Hematopoietic multipotent progenitor cell treated with erythropoietin and hydrocortisone succinate and interleukin-3 and kit ligand, for 15 days (in vitro differentiated cells): ENCODE measurements at places on chromosomes 13 and 19.

GRCh38 chr13:24353736-24354135 is 44.4 kb downstream of the C1QTNF9 start:
- no peak for DNase-seq

DNA sequence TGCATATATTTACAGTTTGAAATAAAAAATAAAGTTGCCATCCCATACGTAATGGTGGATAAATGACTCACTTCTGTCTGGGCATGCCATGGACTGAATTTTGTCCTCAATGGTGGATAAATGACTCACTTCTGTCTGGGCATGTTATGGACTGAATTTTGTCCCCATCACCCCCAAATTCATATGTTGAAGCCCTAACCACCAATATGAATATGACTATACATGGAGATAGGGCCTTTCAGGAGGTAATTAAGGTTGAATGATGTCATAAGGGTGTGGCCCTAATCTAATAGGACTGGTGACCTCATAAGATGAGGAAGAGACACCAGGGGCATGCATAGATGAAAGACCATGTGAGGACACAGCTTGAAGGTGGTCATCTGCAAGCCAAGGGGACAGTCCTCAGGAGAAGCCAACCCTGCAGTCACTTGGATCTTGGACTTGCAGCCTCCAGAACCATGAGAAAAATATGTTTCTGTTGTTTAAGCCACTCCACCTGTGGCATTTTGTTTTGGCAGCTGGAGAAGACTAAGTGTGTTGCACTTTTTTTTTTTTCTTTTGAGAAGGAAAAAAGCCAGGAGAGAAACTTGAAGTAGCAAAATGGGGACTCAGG is 41.8 kb downstream of the RFC3 start:
- DNase-seq: no peak

DNA sequence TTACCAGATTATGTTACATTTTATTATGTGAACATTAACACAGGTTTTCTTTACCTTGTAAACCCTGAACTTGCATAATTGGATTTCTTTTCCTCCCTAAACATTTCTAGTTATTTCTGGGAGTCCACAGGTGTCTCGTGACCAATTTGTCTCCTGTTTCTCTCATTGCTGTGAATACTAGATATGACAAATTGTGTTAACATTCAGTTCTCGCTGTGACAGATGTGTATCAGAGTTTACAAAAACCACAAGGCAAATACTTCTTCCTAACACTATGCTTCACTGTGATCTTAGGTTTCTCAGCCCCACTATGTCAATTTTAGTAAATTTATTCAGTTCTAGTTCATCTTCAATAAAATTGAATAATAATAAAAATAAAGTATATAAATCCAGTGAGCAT is 1554.9 kb downstream of the EFNB2 start:
- no peak for DNase-seq

DNA sequence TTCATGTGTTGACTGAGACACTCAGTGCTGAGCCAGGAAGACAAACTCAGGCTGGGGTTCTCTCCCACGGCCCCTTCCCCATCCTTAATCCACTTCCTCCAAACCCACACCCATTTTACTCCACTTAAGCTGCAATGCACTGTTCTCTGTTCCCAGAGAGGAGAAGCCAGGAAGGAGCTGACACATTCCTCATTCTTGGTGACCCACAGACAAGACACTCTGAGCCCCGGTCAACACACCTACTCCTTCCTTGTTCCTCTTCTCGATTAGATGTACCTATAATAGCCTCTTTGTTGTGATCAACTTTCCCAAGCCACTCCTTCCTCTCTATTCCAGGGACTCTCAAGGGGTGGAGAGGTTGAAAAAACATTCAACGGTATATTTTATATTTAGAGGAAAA is 47.1 kb downstream of the INSR start:
- no peak for DNase-seq

DNA sequence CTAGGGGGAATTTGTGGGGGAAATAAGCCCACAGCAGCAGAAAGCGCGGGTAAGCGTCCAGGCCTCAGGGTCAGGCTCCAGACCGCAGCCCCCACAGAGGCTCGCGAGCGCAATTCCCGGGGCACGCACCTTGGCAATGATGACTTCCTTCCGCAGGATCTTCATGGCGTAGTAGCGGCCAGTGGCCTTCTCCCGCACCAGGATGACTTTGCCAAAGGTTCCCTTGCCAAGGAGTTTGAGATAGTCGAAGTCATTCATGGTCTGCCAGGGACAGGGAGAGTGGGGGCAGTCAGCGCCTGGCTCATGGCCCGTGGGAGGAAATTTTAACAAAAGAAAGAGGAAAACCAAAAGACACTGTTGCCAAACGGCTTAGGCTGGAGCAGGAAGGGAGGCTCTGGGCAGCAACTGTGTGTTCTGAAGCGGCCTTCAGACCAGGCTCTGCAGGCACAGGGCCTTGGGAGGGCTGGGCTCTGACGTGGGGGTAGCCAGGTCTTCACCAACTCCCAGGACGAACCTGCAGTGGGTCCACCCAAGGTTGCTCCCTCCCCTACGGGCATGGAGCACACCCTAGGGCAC is 15.4 kb upstream of the CCNP start:
- no peak for DNase-seq

- DNase-seq: no peak
Measured at GRCh38 chr19:46733690-46734292, 12.1 kb upstream of the FKRP start.

GRCh38 chr13:95354680-95355487 is 53.6 kb upstream of the ABCC4 start:
- DNase-seq: no peak

DNA sequence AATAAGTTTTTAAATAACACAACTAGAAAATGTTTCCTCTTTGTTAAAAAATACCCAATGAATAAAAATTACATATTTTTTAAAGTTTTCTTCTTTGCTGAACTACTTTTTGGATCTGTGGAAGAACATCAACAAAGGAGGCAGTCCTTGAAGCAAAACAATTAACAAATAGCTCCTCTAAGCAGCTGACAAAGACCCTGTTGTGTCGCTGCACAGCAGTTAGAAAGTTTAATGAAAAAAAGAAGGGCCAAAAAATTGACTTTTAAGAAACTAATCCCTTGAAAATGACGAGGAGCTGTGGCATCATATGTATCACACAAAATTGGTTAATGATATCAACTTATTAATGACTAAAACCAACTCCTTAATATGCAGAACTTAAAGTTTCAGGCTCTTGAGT is 72.1 kb downstream of the SLITRK1 start:
- DNase-seq: no peak

DNA sequence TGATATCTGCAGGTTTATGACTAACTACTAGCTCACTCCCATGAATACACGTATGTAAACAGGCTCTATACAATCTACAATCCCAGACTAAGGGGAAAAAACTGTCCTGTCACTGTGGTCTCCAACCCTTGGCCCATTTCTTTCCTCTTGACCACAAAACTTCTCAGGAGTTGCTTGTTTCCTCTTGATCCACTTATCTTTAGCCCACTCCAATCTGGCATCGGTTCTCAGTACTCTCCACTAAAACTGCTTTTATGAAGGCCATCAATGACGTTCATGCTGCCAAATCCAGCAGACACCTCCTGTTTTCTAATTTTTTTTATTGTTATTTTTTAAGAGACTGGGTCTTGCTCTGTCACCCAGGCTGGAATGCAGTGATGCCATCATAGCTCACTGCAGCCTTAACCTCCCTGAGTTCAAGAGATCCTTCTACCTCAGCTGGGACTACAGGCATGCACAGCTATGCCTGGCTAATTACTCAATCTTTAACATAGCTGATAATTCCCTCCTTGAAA is 31.9 kb upstream of the USPL1 start:
- DNase-seq: no peak

- no peak for DNase-seq
Measured at GRCh38 chr13:76741624-76742023, 144.6 kb downstream of the KCTD12 start.

GRCh38 chr19:45852983-45853382 is 10.0 kb downstream of the SYMPK start:
- DNase-seq: no peak

GRCh38 chr13:98263841-98264240 is 86.8 kb upstream of the RNF113B start:
- no peak for DNase-seq

- DNase-seq: no peak
Measured at GRCh38 chr19:305240-306150, 14.3 kb upstream of the PLPP2 start.

DNA sequence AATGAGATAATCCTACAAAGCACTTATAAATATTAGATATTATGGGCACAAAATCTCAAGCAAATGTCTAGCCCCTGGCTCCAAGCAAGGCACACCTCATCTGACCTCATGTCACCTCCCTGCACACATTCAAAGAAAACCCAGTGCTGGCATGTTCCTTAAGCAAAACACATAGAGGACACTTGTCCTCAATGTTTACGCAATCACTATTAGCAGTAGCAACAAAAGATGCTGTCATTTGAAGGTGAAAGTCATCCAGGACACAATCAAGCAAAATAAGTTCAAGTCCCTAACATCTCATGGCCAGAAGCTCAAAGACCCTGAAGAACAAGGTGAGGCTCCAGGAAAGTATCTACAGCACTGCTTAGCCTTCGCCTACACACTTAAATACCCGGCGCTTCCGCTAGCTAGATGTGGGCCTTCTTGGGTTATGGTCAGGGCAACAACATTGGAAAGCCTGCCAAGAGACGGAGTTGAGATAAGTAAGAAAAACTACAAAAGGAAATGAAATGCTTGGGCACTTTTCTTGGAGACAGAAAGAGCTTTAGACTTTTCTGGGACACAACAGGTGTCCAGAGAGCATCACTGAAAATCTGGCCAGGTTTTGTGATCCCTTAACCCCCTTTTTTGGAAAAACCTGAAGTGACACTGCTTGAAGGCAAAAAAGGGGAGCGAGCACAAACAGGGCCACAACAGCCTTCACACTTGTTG is 85.7 kb downstream of the FOXO1 start:
- no peak for DNase-seq

DNA sequence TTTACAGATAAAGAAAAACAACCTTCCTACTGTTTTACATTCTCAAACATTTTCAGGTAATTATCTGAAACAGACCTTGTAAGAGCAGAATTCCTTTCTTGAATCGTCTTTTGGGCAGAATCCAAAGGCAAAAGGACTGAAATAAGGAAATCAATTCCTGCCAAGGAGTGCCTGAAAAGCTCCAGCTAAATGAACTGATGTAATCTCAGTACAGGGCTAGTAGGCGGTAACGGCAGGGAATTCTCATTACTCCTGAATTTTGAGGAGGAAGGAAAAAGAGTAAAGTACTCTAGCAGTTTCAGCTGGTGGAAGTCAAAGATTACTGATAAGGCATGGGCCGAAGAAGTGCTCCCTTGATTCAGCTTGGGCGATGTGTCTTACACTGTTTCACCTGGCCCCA is 168.4 kb downstream of the PCDH9 start:
- no peak for DNase-seq

- DNase-seq: no peak
Measured at GRCh38 chr13:110421696-110422385, 114.8 kb downstream of the COL4A2 start.
